CD4-positive, alpha-beta T cell treated with Interleukin-12 subunit alpha and Interleukin-12 subunit beta, for 1 hour (primary cell): ENCODE measurements at places on chromosomes 13 and 19.
A peak's percentile ranks its signal among the peaks of the same experiment; 100 is the strongest.

- peak; percentile 87 for DNase-seq
Observed at GRCh38 chr19:49497047-49497788, 984 bp downstream of the RPS11 start.

- no peak for DNase-seq
Observed at GRCh38 chr13:21733475-21734263, 62.8 kb downstream of the FGF9 start.

DNA sequence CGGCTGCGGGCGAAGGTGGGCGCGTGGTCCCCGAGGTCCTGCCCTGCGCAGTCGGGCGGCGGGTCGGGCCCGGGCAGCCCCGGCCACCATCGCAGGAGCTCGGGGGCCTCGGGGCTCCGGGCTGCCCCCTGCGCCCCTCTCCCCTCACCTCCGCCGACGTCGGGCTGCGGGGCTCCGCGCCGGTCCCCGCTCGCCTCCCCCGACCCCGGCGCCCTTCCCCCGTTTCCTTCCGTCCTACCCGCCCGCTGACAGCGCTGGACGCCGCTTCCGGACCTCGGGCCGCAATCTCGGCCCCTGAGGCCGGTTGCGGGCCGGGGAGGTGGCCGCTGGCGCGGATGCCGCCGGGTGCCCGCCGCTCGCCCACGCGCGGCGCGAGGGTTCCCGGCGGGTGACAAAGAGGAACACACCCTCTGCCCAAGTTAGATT lies 720 bp downstream of the FARP1 start:
- DNase-seq = no peak

DNA sequence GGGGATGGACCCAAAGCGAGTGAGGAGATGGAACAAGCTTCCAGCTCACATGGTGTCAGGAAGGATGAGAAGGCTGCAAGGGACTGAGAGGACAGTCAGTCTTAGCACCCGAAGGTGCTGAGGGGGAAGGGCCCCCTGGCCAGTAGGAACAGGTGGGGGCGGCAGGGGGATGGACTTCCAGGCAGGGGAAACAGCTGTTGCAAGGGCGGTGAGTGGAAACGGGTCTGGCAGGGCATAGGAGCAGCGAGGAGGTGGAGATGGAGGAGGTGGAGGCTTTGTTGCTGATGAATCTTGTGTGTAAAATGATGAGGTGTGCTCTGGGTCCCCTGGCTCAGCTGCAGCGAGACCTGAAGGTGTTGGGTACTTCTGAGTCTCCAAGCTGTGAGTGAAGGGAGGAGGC lies 1.2 kb downstream of the MAP1S start:
- DNase-seq = no peak

GRCh38 chr13:29537736-29538651 lies 57.5 kb downstream of the SLC7A1 start:
- DNase-seq = no peak

DNA sequence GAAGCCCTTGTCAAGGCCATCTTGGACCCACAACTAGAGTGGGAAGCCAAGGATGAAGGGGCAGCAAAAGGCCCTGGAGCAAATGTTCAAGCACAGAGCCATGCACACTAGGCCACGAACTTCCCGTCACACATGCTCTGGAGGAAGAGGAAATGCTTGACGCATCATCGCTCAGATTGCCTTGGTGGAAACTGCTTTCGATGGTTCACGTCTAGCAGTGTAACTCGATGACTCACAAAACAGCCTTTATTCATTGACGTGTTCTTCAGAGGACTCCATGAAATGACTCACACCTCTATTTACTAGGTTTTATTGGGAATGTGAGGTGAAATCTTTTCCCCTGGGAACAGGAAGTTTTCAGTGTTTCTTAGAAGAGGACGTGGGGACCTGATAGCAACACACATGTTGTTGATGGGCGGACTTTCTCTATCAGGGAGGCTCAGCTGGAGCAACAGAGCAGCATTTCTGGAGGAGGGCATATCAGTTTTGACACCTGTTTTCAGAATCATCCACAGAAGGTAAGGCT lies 79.8 kb upstream of the FLT1 start:
- DNase-seq = peak; percentile 2

DNA sequence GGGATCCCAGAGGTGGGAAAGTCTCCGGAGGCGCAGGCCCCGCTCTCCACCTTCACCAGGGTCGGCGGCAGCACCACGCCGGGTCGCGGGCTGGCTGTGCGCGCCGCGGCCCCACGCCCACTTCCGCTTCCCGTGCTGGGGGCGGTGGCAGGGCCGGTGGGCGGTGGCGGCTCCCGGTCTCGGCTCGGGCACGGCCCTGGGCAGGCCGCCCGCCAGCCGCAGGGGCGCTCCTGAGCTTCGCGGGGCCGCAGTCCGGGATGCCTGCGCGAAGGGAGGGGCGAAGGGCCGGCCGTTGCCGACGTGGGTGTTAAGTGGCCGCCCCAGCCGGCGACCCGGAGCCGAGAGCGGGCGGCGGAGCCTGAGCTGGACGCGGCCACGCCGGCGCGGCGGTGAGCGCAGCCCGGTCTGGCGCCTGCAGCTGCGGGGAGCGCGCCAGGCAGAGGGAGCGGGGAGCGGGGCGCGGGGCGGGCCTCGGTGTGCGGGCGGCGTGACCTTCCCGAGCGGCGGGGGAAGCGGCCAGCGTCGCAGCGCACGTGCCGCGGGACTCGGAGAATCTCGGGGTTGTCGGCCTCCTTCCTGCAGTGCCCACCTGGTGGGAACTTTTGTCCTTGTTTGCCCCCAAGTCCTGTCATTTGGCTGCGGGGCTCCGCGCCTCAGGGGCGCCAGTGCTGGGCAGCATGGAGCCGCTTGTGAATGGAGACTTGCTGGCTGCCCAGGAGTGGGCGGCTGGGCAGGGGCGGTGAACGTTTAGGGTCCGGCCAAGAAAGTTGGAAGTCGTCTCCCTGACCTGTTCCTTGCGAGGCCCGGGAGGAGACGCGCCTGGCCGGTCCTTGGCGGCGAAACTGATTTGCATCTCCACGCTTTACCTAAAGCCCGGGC lies at the start of gene SLC25A15:
SLC25A15 (plus strand) TSS at position 337 of the 879 bp plus-strand sequence. CDS start 3,616 bp downstream, outside the sequence.
- DNase-seq = peak; percentile 79

- DNase-seq = no peak
Observed at GRCh38 chr19:28504727-28505126, 708.2 kb downstream of the UQCRFS1 start.

DNA sequence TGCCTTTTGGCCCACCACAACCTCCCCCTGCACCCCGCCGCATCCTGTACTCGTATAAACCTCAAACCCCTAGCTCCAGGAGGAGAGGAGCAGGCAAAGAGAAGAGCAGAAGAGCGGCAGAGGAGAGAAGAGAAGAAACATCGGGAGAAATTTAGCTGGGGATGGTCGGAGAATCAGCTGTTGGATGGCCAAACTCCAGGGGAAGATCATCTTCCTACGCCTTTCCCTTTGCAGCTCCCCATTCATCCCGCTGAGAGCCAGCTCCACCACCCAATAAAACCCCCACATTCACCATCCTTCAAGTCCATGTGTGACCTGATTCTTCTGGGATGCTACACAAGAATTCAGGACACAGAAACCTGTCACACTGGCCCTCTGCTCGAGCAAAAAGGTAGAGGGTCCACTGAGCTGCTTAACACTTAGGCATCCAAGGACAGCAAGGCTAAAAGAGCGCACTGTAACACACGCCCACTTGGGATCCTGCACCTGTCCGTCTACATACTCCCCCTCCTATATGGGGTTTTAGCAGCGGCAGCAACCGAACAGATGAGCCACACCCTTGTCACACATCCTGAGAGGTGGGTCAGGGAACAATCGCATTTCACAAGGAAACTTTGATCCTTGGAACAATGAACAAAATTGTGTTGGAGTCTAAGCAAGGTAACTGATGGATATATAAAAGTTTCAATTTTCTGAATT lies 51.6 kb upstream of the MIR17HG start:
- no peak for DNase-seq

DNA sequence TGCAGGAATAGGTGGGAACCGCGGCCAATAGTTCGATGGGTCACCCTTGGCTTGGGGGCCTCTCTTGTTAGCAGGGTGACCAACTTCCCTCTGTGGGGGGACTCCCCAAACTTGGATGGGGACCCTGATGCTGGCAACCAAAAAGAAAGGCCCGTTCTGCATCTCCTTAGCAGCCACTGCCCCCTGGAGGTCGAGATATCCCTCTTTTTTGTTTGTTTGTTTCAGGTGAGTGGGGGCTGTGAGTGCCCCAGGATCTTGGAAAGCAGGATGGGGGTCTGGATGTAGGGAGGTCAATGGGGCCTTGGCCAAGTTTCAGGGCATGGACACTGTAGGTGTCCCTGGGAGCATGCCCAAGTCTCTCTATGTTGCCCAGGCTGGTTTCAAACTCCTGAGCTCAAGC lies 7.7 kb upstream of the CRTC1 start:
- DNase-seq = no peak

- DNase-seq = no peak
Observed at GRCh38 chr13:36706755-36707154, 32.9 kb downstream of the SERTM1 start.

DNA sequence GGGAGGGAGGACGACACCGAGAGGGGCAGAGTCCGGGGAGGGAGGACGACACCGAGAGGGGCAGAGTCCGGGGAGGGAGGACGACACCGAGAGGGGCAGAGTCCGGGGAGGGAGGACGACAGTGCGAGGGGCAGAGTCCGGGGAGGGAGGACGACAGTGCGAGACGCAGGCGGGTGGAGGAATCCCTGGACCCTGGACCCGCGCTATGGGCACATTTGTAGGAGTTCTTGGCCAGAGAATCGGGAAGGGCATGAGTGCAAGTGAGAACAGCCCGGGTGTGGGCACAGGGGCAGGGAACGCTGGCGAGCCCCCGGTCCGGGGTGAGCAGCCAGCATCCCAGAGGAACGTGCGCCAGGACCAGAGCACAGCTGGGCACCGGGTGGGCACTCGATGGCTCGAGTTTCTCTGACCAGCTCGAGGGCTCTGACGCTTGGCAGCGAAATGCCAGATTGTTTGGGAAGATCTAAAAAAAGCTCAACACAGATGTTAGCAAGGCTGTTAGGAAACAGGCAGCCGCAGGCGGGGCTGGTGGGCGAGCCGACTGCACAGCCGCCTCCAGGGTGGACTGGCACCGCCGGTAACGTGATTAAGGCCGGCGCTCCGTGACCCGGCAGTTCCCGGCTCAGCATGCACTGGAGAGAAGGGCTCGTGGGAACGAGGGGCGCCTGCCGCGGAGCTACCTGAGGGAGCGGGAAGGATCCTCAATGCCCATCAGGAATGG lies 17.9 kb upstream of the C2CD4C start:
- no peak for DNase-seq

DNA sequence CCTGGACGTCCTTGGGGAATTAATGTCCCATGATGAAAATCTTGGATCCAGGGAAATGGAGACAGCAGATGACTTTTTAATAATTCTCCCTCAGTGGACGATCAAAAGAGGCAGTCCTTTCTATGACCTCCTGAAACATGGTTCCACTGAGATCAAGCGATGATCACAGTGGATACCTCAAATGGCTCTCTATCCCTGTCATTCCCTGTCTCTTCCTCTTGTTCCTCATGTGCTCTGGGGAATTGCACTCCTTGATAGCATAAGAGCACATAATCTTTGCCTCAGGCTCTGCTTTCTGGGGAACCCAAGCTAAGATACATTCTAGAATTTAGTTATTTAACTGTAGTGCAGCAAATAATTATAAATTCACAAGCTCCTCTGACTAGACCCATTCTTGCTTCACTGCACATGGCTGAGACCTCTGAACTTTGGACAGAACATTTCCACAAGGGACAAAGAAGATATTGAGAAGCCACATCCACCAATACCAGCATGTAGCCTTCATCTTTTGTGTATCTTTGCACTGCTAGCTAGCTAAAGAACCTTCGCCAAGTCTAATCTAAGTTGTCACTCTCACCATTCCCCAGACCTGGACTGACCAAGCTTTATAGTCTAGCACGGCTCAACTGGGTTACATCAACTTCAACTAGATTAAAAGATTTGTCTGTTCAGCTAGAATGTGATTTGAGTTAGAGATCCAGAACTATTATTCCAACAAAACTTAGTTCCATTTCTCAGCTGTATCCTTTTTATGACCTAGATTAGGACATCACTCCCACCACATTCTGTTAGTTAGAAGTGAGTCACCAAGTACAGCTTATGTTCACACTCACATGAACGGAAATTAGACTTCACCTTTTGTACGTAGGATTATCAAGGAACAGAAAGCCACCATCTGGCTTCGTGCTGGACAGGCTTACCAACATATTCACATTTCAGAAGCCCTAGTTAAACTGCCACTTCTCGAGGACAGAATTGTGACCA lies 142.7 kb downstream of the SUCLA2 start:
- DNase-seq = no peak

DNA sequence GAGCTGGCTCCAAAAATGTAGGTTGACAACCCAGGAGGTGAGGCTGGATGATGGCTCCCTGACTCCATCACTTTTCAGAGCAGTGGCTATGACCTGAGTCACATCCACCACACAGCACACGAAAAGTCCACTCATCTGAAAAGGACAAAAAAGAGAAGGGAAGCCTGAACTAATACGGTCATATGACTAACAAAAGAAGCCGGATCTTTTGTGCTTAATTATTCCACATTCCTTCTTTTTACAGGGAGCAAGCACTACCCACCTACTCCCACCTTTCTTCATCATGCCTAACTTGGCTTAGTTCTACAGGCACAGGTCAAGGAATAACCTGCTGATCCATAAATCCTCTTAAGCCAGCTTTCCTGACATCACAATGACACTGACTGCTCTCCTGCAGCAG lies 601.3 kb upstream of the MIR17HG start:
- DNase-seq = no peak

DNA sequence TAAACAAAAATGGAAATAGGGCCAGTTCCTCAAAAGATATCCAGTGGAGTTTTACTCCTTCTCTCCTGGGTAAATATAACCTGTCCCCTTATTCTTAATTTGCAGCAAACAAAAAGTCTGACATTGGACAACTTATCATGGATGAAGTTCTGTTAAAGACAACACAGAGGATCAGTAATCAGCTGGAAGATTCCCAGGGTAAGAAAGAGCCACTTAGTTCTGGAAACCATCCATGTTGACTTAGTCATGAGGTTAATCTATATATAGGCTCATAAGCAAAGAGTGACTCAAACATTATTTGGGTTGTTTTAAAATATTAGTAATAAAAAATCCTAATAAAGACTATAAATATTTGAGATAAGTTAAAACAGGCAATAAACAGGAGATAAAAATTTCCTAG lies 40.5 kb upstream of the EBPL start:
- DNase-seq = no peak

GRCh38 chr19:1655131-1655981 lies 2.9 kb upstream of the TCF3 start:
- no peak for DNase-seq

DNA sequence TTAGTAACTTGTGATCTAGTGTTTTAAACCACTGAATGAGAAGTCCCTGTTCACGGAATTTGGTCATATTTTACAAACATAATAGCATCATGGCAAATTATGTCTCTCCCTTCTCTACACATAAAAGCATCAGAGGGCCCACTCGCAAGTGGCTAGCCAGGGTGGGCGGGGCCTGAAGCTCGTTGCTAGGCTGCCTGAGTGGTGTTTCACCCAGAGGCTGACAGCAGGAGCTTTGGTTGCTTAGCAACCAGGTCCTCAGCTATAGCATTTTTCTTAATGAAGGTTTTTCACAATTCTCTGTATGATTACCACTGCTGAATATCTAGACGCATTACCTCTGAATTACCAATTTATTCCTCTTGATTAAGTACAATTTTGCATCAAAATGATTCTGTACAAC lies 126.5 kb downstream of the NALCN start:
- DNase-seq = no peak

- peak; percentile 58 for DNase-seq
Observed at GRCh38 chr19:12721656-12722565, 1.8 kb downstream of the TNPO2 start.

- DNase-seq = no peak
Observed at GRCh38 chr13:26523007-26523406, 34.5 kb upstream of the WASF3 start.

GRCh38 chr19:4365791-4366665 lies 22.7 kb downstream of the MPND start:
- no peak for DNase-seq
